Epithelial cell of esophagus (primary cell): ENCODE measurements at places on chromosomes 7 and 10.

GRCh38 chr7:148374396-148375259 lies 215.9 kb upstream of the C7orf33 start:
- DNase-seq = no peak

DNA sequence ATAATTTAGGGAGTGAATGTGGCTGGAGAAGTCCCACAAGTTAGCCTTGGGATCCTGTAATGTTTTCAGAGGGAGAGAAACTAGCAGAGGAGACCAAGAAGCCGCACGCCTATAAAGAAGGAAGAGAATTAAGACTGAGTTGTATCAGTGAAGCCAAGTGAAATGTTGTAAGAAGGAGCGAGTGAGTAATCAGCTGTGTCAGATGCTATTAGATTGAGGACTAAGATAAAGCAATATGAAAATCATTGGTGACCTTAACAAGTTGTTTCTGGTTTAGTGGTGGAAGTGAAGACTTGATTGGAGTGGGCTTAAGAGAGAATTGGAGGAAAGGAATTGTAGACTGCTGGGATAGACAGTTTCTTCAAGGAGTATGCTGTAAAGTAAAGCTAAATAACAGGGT lies 8.8 kb downstream of the CCSER2 start:
- DNase-seq = peak; percentile 56

DNA sequence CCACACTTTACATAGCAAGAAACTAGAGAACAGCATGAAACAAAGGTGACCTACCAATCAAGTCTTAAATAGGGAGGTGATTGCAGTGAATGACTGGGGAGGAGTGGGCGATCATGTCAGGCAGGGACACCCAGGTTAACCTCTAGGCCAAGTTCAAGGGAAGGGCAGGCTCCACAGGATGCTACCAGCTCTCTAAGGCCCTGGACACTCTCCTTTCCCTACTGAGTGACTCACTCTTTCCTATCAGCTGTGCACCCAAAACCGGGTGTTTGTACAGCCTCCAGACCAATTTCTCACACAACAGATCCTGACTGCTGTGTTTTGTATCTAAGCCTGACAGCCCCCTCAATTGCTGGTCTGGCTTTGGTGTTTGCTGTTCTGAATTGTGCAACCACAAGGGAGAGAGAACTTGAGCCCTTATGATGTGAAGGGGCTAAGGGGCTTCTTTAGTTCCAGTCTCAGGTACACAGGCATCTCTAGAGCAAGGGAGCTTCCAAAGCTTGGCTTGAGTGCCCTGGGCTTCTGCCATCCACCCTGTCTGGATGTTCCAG lies 107.8 kb downstream of the TBXAS1 start:
- DNase-seq = peak; percentile 22

GRCh38 chr7:71339924-71340323 lies 208.0 kb downstream of the GALNT17 start:
- DNase-seq = no peak

DNA sequence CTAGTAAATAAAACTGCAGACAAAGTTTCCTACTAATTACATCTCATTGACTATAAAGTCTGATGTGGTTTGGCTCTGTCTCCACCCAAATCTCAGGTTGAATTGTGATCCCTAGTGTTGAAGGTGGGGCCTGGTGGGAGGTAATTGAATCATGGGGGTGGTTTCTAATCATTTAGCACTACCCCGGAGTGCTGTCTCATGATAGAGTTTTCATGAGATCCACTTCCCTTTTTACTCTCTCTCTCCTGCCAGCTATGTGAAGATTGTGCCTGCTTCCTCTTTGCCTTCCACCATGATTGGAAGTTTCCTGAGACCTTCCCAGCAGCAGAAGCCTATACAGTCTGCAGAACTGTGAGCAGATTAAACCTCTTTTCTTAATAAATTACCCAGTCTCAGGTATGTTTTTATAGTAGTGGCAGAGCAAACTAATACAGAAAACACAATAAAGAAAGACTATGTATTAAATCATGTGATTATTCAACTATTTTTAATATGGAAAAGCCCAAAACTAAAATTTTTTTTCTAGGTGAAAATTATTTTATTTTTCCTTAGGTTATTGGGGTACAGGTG lies 232.1 kb downstream of the FZD1 start:
- no peak for DNase-seq

DNA sequence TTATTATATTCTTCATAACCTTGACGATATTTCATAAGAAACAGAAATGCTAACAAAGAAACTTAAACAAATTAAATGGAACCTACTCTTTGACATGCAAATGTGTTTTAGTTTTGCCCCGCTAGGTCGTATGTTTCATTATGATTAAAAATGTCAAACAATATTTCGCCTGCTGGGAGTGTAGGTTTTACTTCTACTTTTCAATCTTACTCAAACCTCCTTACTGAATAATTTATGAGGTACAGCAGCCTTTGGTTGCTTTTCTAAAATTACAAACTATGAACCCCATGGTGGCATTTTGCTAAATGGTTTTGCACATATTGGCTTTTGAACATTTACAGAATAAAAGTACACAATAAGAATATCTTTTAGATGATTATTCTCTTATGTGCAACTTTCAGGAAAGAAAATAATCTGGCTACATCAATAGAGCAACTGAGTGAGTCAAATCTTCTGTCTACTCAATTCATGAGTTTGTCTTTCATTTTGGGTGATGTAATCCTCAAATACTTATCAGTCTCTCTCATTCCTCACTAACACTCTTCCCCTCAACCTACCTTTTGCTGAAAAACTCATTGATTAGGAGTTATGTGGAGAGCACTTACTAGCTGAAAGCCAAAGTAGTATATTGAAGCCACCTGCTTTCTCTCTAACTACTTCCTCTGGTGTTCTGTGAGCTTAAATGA lies 1226.4 kb downstream of the XPNPEP1 start:
- DNase-seq = no peak

GRCh38 chr7:24821045-24821753 lies 63.9 kb upstream of the GSDME start:
- peak; percentile 98 for DNase-seq

GRCh38 chr7:34087892-34088891 lies 182.9 kb downstream of the BMPER start:
- DNase-seq = peak; percentile 61

GRCh38 chr10:93703066-93703465 lies 674 bp upstream of the FRA10AC1 start:
- peak; percentile 7 for DNase-seq

DNA sequence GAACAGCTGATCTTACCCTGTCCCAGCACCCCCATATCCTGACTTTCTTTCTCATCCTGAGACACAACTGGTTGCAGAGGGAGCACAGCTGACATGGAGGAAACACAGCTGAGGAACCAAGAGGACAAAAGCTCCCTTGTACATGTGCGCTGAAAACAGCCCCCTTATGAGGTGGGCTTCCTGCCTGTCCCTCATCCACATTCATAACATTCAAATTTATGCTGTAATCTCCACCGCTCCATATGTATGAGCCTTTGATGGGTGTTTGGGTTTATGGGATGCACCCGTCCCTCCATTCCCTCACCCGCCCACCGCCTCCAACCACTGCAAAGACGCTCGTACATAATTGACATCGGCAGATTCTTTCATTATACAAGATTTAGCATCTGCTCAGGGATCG lies 49.6 kb upstream of the BTRC start:
- DNase-seq = no peak

- DNase-seq = peak; percentile 54
Measured at GRCh38 chr10:75355706-75356105, 45.9 kb downstream of the ZNF503 start.

DNA sequence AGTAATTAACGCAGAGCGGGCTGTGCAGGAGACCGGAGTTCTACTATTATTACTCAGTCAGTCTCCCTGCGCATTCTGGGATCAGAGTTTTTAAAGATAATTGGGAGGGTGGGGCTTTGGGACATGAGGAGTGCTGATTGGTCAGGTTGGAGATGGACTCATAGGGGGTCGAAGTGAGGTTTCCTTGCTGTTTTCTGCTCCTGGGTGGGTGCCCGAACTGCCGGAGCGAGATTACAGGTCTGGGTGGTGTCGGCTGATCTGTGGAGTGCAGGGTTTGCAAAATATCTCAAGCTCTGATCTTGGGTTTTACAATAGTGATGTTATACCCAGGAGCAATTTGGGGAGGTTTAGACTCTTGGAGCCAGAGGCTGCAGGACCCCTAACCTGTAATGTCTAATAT lies 3.9 kb upstream of the LRRC27 start:
- DNase-seq = no peak

GRCh38 chr10:58608351-58608750 lies 95.7 kb downstream of the BICC1 start:
- DNase-seq = no peak

- DNase-seq = no peak
Measured at GRCh38 chr7:84159435-84159834, 35.2 kb downstream of the SEMA3A start.

DNA sequence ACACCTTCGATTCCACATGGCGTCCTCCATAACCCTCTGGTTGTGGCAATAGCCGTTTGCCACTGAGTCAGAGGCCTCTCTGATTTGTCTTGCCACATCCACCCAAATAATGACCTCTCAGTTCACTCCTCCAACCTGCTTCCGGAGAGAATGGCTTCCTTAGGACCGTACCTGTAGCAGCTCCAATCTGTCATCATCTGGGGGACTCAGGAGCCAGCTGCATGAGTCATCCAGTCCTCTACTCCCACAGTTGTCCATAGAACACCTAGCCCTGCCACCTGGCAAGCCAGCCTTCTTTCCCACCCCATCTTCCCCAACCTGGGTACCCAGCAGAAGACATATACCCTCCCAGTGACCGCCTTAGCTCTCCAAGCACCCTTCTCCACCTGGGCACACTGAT lies 64.4 kb upstream of the MXI1 start:
- DNase-seq = no peak
